Esophagus squamous epithelium (tissue), 5 donors: ENCODE measurements at places on chromosomes 12 and 14.

DNA sequence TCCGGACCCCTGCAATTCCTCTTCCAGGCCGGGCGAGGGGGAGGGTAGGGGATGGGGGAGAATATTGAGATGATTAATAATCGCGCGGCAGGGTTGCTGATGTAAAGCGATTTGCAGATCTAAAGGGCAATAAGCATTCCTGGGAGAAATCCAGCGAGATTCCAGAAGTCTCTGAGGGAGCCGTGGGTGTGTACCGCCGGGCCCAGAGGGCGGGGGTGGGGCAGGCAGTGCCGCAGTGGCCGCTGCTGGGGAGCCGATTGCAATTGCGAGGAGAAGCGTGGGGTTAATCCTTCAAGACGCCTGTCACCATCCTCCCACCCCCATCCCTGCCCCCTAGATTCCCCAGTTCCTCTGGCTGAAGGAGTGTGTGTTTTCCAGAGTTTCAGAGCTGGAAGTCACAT lies 16.4 kb downstream of the FOS start:
- no peak for DNase-seq

- no peak for DNase-seq
Observed at GRCh38 chr12:24200010-24200409, 250.5 kb upstream of the SOX5 start.

DNA sequence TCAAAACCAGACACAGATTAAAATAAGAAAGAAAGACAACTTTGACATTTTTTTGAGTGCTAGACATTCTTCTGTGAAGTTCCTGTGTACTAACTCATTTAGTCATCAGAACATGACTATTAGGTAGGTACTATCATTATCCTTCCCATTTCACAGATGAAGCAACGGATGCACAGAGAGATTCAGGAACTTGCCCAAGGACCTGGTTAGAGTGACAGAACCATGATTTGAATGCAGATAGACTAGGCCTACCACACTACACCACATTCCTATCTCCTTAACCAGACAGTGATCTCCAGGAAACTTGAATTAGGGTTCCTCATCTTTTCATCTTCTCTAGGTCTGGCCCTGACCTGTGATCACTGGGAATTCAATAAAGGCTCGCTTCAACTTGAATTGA lies 54.4 kb upstream of the MED13L start:
- no peak for DNase-seq

- DNase-seq, result no peak
Observed at GRCh38 chr12:1297639-1298175, 296.7 kb downstream of the FBXL14 start.

DNA sequence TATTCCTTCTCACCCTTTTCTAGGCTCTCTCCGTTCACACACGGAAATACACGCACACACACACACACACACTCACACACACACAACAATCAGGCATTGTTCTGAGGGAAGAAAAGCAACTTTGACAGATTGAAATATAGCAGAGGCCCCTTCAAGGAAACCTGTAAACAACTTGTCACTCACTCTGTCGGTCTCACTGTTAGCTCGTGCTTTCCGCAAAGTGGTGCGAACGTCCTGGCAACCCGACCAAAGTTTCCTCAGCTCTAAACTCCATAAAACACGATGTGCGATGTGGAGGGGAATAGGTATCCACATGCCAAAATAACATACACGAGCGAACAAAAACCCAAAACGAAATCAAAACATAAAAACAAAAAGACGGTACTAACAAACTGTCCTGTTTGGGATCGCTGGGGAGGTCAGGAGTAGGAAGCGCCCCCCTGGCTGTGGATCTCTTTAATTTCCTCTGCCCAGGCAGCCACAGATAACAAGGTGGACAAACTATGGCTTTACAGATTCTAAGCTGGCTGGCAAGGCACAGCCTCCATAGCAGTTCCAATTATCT lies 822 bp upstream of the SOX5 start:
- no peak for DNase-seq

GRCh38 chr12:26389343-26389742 lies 194.0 kb downstream of the SSPN start:
- no peak for DNase-seq

- DNase-seq, result no peak
Observed at GRCh38 chr14:59041308-59041707, 147.2 kb upstream of the DAAM1 start.

- DNase-seq, result no peak
Observed at GRCh38 chr12:123891516-123892179, 81.0 kb downstream of the CCDC92 start.

DNA sequence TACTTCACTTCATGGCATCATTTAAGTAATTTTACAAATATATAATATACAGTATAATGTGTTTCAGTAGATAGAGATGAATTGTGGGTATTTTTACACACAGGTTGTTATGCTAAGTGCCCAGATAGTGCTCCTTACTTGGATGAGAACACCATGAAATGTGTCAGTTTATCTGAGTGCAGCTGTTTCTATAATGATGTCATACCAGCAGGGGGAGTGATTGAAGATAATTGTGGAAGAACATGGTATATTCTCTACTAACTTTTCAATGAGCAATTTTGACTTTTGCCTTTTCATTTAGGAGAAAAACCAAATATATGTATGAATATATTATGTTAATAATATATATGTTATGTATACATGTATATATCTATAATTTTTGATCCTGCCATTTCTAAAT lies 221.6 kb downstream of the LRRK2 start:
- DNase-seq, result no peak

- DNase-seq, result no peak
Observed at GRCh38 chr12:103028881-103029639, 71.6 kb downstream of the ASCL1 start.

- no peak for DNase-seq
Observed at GRCh38 chr12:54940727-54941315, 43.7 kb downstream of the TESPA1 start.

- no peak for DNase-seq
Observed at GRCh38 chr12:111404362-111405148, 1.2 kb upstream of the SH2B3 start.

- no peak for DNase-seq
Observed at GRCh38 chr12:132632521-132633228, 14.1 kb downstream of the P2RX2 start.

- no peak for DNase-seq
Observed at GRCh38 chr14:101473045-101473729, 88.1 kb upstream of the DIO3 start.

DNA sequence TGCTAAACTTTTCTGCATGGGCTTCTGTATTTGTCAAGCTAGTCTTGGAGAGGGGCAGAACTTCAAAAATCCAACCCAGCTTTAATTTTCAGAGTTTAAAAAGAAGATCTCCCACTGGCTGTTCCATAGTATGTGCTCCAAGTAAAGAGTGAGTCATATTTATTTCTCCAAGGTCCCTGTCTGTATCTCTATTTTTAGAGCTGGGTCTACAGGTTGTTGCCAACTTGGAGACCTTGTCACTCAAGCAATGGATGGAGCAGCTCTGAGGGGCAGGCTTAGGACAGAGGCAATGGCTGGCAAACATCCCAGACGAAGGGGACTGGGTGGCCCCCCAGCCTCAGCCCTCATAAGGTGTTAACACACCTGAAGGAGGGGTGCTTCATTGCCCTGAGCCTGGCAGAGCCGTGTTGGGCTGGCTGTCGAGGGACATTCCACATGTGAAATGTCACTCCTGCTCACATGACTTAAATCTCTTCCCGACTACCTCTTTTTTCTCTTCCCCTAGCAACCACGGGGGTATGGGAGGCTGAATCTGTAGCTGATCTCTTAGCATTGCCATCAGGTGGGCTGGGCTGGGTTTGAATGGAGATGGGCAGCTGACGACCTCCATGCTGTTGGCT lies 103.1 kb downstream of the SMOC1 start:
- no peak for DNase-seq

GRCh38 chr14:31768355-31768754 lies 207.2 kb downstream of the NUBPL start:
- DNase-seq, result no peak

GRCh38 chr12:6347367-6348338 lies 5.8 kb upstream of the TNFRSF1A start:
- no peak for DNase-seq

- DNase-seq, result no peak
Observed at GRCh38 chr14:95518045-95518751, 1.7 kb upstream of the SYNE3 start.

DNA sequence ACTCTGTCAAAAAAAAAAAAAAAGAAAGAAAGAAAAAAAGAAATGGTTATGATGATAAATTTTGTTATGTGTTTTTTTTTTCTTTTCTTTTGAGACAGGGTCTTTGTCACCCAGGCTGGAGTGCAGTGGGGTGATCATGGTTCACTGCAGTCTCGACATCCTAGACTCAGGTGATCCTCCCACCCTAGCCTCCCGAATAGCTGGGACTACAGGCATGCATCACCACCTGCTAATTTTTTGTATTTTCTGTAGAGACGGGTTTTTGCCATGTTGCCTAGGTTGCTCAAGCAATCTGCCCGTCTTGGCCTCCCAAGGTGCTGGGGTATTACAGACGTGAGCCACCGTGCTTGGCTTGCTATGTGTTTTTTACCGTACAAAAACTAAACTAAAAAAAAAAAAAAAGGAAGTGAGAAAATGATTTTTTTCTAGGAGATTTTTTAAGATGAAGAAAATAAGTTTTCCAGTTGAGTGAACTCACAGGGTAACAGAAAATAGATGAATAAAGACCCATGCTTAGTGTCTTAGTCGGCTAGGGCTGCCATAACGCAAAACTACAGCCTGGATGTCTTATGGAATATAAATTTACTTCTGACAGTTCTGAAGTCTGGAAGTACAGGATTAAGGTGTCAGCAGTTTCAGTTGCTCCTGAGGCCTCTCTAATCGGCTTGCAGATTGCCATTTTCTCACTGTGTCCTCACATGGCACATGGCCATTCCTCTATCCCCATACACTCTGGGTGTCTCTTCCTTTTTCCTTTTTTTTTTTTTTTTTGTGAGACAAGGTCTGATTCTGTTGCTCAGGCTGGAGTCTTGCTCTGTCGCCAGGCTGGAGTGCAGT lies 13.2 kb upstream of the APOF start:
- no peak for DNase-seq

GRCh38 chr12:51218607-51219161 lies 822 bp upstream of the POU6F1 start:
- no peak for DNase-seq

DNA sequence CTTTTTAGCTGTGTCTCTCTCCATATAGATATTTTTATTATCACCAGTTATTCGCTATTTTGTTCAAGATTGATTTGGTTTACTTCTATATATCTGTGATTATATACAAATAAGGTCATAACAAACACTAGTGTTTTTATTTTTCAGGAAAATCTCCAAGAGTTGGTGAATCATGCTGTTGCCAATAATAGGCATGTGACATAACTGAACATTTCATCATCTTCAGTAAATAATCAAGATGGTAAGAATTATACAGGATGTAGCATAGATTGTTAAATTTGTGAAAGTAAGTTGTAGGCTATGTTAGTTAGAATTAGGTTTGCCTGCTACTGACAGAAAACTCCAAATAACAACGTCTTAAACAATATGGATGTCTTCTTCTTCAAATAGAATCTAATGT lies 240.9 kb upstream of the PDE3A start:
- DNase-seq, result no peak

DNA sequence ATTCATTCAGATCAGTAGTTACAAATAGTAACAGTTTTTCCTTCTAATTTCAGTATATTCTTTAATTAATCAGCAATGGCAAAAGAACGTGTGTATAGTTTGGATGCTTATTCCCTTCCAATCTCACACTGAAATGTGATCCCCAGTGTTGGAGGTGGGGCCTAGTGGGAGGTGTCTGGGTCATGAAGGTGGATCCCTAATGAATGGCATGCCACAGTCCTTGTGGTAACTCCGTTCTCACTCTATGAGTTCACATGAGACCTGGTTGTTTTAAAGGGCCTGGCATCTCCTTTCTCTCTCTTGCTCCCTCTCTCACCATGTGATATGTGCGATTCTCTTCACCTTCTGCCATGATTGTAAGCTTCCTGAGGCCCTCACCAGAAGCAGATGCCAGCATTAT lies 18.9 kb upstream of the SYNDIG1L start:
- no peak for DNase-seq

- DNase-seq, result no peak
Observed at GRCh38 chr12:95890958-95891357, 32.2 kb downstream of the SNRPF start.

DNA sequence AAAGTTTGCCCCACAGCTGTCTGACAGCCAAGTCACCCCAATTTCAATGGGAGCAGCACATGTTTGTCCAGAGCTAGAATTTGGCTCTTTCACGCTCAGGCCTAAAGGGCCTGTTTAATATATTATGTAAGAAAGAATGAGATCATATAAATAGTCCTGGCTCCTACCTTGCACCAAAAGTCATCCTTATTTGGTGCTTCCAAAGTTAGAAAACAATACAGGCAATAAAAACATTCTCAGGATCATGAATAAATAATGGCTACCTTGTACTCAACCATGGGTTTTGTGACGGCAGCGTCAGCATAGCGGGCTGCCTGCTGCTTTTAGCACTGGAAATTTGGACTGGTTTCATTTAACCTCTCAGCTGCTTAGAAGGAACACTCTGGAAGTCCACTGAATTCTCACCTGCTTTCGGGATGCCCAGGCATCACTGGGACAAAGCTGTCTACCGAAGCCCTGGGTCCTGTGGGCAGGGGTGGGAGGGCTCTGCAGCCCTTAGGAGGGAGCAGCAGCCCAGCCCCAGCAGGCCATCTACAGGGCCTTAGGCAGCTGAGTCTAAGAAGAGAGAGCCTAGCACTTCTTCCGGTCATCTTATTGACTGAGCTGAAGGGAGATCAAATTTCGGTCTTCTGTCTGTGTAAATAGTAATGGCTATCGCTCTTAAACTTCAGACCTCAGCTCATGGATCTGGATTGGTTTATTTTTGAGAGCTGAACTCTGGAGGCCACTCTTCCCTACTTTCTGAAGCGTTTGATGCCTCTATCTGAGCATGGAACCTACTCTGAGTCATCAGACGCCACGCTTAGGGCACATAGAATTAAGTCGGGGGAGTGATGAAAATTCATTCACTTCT lies 106.5 kb downstream of the SAMD4A start:
- DNase-seq, result no peak

DNA sequence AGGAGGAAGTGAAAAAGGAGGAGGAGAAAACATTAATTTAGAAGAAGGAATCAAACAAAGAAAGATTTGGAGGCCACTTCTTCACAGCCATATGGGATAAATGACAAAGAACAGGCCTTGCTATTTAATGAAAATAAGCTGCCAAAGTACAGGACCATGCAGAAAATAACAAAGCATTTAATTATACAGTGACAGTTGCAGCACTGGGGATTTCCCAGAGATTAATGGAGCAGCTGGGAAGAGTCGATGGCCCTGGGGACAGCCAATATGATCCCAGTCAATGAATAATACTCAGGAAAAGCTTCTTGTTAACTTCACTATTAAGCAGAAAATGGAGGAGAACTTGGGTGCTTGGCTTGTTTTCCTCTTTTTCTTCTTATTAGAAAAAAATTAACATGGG lies 34.6 kb downstream of the RERG start:
- no peak for DNase-seq

DNA sequence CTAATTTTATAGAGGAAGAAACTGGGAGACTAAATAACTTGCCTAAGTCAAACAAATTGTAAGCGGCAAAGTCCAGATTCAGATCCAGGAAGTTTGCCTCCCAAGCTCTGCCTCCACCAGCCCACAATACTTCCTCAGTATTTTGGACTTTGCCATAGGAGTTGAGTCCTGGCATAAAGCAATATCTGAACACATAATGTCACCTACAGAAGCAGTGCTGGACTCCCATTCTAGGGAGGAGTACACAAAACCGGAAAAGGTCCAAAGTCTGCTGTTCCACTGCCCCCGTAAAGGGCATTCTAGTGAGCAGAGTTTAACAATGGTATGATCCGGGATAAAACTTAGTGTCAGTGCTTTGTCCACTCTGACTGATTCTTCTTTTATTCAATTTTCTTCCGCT lies 340.5 kb downstream of the FUT8 start:
- no peak for DNase-seq
